Activated gamma-delta T cell (primary cell): ENCODE measurements at places on chromosomes 13 and 19.

- DNase-seq = no peak
These were observed 109.8 kb upstream of the MLNR start for GRCh38 chr13:49110122-49110912.

DNA sequence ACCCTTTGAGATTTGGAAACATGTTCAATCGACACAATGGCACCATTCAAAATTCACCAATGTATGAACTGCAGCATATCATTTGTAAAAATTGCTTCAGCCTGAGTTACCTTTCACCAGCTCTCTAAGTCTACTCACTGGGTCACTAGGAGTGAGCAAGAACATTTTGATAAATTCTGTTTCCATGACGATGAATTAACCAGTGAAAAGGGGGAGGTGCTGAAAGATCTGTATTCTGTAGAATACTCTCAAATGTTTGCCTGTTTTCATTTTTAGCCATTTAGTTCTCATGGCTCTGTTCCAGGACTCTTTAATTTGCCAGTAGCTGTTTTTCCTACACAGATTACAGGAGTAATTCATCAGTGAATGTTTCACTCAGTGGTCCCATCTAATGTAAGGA is 883.4 kb downstream of the DIAPH3 start:
- no peak for DNase-seq

- DNase-seq = no peak
These were observed 4.7 kb upstream of the MYBPC2 start for GRCh38 chr19:50427997-50428425.

GRCh38 chr13:99542788-99543406 is 41.6 kb downstream of the TM9SF2 start:
- no peak for DNase-seq

DNA sequence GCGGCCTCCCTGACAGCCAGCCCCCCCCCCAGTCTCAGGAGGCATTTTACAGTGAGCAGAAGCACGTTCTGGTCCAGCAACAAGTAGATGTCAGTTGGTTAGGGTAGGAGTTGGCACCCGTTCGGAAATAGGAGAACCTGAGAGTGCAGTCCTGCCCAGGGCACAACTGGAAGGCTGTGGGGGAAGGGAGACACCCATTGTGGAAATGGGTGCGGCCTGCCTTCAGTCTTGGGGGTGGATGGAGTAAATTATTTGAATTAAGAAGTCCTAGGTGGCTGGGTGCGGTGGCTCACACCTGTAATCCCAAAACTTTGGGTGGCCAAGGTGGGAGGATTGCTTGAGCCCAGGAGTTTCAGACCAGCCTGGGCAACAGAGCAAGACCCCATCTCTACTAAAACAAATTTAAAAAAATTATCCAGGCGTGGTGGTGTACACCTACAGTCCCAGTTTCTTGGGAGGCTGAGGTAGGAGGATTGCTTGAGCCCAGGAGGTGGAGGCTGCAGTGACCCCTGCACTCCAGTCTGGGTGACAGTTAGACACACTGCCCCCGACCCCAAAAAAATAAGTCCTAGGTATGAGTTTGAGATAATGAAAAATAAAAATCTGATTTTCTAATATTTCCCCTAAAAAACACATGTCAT is 1.2 kb downstream of the CIRBP start:
- DNase-seq = no peak

DNA sequence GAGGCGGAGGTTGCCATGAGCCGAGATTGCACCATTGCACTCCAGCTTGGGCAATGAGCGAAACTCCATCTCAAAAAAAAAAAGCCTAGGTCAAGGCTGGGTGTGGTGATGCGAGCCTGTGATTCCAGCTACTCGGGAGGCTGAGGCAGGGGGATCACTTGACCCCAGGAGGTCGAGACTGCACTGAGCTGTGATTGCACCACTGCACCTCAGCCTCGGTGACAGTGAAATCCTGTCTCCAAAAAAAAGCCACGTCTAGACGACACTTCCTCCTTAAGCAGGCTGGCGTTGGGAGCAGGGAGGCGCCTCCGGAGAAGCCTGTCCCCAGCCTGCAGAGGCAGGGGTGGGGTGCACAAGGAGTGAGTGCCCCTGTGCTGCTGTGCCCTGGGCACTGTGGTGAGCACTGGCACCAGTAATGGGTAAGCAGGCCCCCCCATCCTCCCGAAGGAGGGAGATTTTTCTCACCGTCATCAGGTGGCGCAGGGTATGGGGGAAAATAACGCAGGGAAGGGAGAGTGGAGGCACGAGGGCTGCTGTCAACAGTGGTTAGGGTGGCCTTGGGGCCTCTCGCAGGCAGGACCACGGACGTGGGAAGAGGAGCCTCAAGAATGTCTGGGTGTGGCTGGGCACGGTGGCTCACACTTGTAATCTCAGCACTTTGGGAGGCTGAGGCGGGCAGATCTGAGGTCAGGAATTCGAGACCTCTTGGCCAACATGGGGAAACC is 706 bp downstream of the P2RY11 start:
- DNase-seq = peak; percentile 51

DNA sequence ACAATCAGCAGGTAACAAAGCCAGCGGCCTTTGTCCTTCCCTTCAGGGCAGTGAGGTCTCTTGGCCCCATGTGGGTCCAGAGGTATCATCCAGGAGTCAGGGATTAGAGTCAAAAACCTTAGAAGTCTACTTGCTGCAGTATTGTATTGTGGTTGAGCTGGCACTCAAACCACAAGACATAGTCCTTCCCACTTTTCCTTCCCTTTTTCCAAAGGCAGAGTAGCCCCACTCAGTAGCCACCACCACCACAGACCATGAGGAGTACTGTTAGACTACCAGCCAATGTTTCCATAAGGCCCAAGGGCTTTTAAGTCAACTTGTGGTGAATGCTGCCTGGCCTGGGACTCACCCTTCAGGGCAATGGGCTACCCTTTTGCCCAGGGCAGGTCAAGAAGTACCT is 27.1 kb upstream of the CCNA1 start:
- DNase-seq = no peak

DNA sequence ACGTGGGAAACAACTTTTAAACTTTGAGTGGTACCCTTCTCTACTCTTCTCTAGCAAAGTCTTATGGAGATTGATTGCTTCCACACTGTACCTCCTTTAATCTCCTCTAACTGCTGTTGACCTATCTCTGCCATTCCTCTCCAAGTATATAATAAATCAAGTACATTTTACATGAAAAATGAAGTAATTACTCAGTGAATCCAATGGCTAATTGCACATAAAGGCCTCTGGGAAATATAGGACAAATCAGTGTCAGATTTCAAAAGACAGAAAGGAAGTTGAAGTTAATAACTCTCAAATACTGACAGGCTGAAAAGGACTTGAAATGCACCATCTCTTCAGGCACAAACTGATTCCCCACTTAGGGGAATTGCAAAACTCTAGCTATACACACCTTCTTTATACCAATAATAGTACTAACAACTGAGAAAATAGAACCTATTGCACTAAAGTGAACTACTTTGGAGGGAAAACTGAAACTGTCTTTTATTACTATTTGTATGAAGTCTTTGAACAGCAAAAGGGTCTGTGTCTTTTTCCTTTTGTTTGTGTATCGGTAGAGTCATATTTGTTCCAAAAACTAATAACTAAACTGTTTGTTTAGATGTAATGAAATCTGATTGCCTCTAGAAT is 701.1 kb downstream of the PCDH9 start:
- DNase-seq = no peak

GRCh38 chr19:42926781-42927180 is 9.1 kb upstream of the PSG6 start:
- DNase-seq = no peak

GRCh38 chr13:76210262-76210661 is 574.1 kb downstream of the LMO7 start:
- no peak for DNase-seq

GRCh38 chr13:108270442-108270841 is 924 bp downstream of the TNFSF13B start:
- DNase-seq = no peak

- peak; percentile 69 for DNase-seq
These were observed at the start of gene ZNF71 for GRCh38 chr19:56594783-56595547. Gene ZNF71, plus strand, starts transcription at chr19:56595302. Its CDS starts 6,257 bp downstream, at chr19:56601559.

- no peak for DNase-seq
These were observed 4.7 kb upstream of the CYP2A13 start for GRCh38 chr19:41083516-41083915.

DNA sequence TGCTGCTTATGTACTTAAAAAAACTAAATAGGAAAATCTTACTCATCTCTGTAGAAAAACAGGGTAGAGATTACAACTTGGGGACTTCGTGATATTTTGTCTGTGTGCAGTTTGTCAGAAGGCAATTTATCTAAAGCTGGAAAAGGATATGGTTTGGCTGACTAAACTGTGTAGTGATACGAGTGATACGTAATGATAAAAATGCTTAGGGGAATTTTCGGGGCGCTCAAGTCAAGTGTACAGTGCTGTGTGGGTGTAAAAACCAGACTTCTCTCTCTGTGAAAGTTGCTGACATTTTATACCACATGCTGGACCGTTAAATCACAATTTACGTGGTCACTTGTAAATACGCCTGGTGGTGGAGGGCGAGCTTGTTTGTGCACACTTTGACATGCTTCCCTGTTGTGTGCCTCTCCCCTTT is 221.7 kb downstream of the KCNRG start:
- no peak for DNase-seq

- DNase-seq = no peak
These were observed 32.3 kb upstream of the NDUFS7 start for GRCh38 chr19:1351381-1351851.

- DNase-seq = no peak
These were observed 289.4 kb downstream of the FOXO1 start for GRCh38 chr13:40376867-40377535.

DNA sequence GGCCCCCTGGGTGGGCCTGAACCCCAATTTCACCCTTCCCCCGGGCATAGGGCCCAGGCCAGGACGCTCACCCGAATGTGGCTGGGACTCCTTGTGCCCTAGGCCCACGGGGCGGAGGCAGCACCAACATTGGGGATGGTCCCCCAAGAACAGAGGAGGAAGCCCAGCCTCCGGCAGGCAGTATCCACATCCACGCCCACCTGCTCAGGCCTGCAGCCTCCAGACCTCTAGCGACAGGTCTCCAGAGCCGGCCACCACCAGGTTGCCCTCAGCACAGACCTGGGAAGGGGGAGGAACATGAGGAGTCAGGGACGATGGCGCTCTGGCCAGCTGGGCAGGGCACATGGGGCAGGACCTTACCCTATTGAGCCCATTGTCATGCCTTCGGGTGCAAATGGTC is 1.2 kb downstream of the GNG14 start:
- DNase-seq = no peak

- no peak for DNase-seq
These were observed at the start of gene SIGLEC6 for GRCh38 chr19:51531349-51532315. Gene SIGLEC6, minus strand, starts transcription at chr19:51531670. Its CDS starts 22 bp downstream, at chr19:51531648.

DNA sequence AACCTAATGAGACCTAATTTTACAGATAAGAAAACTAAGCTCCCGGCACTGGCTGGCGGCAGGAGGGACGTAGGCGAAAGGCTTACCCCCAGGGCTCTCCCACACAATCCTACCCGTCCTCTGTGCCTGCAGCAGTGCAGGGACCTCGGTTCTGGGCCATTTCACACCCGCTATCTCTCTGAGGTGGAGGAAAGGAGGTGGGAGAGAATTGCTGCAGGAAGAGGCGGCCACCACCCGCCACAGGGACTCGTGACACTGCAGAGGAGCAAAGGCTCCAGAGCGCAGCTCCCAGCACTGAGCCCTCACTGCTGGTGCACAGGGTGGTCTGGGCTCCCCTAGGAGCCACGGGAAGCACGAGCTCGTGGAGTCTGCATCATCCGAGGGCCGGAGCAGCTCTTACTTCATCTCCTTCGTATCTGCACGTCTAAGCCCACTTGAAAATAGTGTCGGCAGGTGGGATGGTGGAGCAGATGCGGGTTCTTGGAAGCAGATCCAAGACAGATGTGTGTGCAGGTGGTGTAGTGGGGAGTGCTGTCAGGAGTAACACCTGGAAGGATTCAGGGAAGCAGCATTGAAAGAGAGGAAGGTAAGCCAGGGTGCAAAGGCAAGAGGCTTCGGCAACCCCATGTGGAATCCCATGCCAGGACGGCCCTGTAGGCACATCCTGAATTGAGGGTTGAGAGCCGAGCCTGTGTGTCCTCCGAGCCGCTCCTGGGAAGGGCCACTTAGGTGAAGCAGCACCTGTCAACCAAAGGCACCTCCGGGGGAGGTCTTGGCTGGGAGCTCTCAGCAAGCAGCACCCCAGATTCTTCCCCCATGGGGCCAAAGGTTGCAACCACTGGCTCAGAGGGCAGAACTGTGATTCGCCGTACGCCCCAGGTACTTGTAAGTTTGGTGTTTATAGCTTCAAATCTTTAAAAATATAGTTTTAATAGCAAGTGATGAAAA is 115.8 kb upstream of the SPACA7 start:
- no peak for DNase-seq

GRCh38 chr19:48987323-48987722 is 5.8 kb downstream of the GYS1 start:
- no peak for DNase-seq

- no peak for DNase-seq
These were observed 27.4 kb upstream of the CEBPA start for GRCh38 chr19:33329736-33330135.

DNA sequence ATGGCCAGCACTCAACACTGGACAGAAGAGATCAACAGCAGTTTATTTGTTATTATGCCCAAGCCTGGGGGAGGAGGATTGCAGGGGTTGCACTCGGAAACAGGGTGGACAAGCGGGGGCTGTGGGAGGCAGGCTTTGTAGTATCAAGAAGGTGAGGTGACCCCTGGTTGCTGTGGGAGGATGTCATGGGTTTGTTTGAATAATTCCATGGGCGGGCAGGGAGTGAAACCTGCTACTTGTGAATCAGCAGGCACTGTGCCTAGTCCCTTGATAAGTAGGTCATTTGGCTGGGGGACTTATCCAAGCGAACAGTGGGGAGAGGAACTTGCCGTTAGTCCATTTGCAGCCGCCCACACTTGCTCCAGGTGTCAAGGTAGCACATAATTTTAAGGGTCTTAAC is 84.4 kb upstream of the KCTD15 start:
- DNase-seq = no peak

DNA sequence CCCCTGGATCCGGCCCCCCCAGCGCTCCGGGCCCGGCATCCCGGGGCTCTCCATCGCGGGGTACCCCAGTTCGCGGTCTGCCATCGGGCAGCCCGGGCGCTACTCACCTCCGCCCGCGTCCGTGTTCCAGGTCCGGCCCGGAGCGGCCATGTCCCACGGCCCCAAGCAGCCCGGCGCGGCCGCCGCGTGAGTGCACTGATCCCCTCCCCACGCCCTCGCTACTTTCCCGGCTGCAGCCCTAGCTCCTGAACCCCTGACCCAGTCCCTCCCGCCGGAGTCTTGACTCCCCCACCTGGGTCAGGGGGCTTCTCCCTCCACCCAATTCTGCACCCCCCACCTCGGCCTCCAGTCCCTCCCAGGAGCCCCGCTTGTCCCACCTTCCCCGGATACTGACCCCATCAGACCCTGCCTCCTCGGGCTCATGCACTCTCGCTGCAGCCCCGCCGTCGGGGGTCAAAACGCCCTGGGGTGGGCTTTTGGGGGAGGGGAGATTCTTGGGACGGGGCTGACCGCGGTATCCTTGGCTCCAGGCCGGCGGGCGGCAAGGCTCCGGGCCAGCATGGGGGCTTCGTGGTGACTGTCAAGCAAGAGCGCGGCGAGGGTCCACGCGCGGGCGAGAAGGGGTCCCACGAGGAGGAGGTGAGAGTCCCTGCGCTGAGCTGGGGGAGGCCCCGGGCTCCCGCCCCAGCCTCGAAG is 566 bp downstream of the HMG20B start:
- DNase-seq = no peak
